CD4-positive, alpha-beta T cell treated with Interleukin-21 for 1 hour (primary cell): ENCODE measurements at places on chromosomes 12 and 14.

DNA sequence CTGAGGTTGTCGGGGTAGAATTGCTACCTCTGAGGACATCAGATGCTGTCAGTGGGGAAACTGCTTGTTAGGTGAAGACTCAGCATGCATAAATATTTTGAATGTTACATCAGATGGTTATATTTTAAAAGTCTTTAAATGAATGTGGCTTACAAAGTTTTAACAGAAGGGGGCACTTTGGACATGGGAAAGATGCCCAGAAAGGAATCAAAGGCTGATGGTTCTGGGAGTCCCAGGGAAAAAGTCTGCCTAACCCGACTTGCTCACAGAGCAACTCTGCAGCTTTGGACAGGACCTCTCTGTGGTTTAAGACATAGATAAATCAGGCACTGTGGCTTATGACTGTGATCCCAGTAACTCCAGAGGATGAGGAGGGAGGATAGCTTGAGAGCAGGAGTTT lies 474.9 kb downstream of the ATP23 start:
- no peak for DNase-seq

DNA sequence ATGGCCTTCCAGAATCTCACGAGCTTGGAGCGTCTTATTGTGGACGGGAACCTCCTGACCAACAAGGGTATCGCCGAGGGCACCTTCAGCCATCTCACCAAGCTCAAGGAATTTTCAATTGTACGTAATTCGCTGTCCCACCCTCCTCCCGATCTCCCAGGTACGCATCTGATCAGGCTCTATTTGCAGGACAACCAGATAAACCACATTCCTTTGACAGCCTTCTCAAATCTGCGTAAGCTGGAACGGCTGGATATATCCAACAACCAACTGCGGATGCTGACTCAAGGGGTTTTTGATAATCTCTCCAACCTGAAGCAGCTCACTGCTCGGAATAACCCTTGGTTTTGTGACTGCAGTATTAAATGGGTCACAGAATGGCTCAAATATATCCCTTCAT lies 92.2 kb downstream of the FLRT2 start:
- DNase-seq, result no peak

GRCh38 chr12:42932936-42933335 lies 343.4 kb upstream of the PRICKLE1 start:
- no peak for DNase-seq

GRCh38 chr12:127297327-127297726 lies 969.6 kb upstream of the TMEM132C start:
- no peak for DNase-seq

DNA sequence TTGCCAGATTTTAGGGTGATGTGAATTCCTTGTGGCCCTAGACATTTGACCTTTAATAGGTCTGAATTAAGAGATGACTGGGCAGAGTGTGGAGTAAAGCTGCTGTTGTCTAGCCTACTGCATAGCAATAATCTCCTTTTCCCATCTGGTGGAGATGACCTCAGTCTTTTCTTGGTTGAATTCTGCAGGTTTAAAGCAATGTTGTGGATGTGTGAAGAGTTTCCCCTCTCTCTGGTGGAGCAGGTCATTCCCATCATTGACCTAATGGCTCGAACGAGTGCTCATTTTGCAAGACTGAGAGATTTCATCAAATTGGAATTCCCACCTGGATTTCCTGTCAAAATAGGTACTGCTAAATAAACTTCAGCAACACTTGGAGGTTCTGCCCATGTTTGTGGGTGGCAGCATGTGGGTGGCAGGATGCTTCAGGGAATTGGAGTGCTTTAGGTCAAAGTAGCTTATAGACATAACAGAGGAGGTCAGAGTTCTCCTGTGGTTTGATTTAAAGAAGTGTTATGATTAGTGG lies 19.0 kb downstream of the C12orf76 start:
- no peak for DNase-seq

DNA sequence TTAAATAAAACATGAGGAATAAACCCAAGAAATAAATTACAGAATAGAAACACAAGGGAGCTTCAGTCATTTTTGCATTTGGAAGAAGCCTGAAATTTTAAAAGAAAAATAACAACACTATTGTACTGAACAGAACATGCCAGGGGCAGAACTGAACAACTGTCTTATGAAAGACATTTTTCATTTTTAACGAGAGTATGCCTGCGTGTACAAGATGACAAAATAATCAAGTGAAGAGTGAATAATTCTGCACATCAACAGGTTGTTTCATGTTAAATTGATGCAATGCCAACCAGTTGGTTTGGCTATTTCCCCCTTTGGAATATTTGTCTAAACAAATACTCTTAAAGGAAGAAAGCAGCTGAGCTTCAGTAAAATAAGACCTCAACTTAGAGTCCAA lies 103.3 kb upstream of the BTG1 start:
- no peak for DNase-seq

DNA sequence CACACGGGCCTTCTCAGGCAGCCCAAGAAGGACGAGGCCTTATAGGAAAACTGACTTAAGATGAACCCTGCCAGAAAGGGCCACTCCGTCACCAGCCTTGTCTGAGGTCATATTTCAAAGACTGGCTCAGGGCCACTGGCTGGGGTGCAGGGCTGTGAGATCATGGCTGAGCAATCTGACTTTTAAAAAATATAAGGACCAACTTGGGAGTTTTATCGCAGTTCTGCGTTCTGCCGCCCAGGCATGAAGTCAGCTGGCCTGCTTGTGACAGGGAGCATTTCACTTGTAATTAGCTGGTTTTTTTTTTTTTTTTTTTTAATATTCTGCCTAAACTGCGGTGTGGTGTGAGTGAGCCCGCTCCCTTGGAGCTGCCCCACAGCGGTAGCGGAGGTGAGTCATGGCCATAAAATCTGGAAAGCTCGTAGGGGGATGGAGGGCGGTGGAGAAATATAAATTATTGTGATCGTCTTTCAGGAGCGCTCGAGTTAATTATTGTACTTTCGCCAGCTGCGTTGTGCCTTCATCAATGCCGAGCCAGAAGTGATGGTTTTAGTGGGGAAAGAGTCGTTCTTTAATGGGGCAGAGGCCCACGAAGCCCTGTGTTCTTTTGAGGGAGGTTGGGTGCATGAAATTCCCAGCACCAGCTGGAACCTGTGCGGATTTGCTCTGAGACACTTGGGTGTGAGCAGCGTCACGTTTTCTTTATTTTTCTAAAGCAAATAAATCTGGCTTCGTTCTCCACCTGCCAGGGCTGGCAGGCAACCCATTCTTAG lies 231.9 kb downstream of the C12orf75 start:
- DNase-seq, result no peak

DNA sequence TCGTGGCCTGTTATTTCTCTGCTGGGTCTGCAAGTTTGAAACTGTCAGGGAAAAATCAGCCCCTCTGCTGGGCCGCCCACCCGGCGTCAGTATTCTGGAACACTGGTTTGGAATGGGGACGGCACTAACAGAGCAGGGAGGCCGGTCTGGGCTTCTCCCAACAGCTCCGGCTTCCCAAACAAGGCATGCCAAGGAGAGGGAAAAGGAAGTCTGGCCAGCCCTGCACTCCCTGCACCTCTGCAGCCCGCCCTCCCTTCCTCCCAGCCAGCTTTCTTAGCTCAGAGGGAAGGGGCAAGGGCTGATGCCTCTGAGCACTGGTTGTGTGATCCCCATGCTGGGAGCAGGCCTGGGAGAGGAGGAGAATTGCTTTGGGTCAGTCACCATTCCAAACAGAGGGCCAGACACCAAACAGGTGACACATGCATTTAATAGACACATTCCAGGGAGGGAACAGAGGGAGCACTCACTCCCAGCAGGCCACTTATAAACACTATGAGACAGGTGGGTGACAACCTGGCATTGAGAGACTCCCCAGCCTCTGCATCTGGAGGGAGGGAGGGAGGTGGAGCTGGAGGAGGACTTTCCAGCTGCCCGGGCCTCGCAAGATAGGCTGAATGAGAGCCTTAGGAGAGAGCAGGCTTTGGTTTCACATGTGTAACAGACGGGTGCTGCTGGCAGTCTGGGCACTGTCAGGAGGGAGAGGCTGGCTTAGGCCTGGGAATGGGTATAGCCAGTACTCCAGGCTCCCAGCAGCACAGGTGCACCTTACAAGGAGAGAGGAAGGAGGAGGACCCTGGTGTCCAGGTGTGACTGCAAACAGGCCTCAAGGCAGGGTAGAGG lies 10.3 kb downstream of the KRT75 start:
- DNase-seq, result no peak

GRCh38 chr12:69816082-69816481 lies 8.9 kb upstream of the MYRFL start:
- no peak for DNase-seq

DNA sequence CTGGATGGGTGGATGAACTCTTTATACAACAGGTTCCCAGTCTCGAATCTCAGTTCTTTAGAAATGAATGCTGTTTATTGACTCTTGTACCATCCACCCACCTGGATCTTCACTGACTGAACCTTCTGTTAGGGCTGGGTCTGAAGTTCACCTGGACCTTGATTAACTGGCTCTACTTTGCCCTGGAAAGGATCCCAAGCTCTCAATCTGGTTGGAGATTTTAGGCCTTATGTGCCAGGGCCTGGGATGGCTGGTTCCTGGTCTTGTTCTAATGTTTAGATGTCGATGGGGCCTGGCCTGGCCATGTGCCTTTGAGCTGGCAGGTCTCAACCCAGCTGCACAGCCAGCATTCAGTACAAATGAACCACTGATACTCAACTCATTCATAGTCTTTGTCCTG lies 76.5 kb upstream of the MED13L start:
- DNase-seq, result no peak

DNA sequence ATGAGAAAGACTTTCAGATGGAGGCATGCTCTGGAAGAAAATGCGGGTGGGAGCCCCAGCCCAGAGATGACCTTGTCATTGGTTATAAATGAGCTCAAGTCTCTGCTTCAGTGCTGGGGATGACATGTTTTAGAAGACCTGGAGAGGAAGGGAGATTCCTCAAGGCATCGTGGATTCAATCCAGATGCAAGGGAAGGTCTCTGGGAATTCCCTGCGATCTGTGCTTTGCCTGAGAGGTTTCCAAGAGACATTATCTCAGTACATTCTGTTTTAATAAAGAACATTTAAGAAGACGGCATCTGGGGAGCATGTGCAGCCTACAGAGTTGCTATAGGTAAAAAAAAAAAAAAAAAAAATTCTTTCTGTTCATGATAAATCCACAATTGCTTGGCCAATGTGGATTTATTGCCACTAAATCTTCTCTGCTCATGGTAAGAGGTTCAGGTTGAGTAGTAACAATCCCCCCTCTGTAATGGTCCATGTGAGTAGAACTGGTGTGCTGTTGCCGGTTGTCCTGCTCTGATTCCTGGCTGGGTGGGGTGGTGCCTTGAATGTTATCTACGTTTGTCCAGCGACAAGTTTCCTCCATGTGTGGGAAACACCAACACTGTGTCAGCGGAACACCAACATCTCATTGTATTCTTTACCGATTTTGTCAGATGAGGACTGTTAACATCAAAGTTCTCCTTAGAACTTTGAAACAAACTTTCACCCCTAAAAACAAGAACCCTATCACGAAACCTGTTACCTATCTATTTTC lies 230.0 kb downstream of the MSRB3 start:
- no peak for DNase-seq

GRCh38 chr12:12486661-12487240 lies 75.9 kb downstream of the DUSP16 start:
- no peak for DNase-seq

DNA sequence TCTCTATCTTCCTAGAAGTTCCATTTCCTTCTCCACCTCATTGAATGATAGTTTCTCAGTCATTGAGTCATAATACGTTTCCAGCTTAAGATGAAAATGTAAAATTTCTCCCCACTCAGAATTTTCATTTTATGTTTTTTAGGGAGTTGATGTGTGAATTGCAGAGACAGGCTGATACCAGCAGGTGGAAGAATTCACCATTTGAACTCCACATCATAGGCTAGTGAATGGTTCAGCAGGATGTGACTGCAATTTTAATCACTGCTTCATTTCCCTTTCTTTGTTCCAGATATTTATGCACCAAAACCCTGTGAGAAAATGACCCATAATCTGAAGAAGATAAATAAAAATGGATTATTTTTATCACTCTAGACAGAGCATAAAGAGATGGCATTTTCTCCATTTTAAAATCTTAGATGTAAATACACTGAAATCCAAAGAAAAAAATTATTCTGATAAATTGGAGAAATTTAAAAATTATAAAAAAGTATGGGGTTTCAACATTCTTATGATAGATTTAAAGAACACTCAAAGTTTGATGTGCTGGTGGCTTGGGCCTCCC lies 10.6 kb upstream of the PYGL start:
- no peak for DNase-seq

DNA sequence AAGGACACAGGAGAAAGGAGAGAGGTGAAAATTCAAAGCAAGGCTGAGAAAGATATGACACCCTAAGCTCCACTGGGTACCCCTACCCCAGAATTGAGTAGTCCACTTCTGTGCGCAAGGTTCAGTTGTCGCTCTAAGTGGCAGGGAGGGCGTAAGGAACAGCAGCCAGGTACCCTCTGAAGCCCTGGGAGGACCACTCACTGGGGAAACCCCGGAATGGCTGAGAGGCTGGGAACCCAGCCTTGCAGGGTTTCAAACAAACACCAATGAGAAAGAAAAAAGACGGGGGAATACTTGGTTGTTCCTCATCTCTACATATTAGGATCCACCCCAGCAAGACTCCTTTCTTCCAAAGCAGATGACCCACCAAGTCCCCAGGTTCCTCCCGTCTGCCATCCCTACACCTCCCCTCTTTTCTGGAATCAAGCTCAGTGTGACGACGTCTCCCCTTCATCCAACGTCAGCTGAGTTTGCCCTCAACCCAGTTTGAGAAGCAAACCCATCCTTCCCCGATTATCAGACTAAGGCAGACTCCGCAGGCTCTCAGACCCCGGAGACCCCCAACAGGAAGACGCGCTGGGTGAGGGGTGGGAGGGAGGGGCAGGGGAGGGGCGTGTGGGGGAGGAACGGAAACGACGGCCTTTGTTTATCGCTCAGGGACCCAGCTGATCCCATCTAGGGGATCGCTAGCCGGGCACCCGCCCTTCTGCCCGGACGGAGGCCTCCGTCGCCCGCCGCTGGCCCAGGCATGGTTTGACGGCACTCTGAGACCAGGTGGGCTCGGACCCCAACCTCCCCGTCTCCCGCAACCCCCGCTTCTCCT lies 795 bp downstream of the LMBR1L start:
- peak; percentile 33 for DNase-seq

GRCh38 chr12:43241986-43242385 lies 310.0 kb downstream of the ADAMTS20 start:
- no peak for DNase-seq

DNA sequence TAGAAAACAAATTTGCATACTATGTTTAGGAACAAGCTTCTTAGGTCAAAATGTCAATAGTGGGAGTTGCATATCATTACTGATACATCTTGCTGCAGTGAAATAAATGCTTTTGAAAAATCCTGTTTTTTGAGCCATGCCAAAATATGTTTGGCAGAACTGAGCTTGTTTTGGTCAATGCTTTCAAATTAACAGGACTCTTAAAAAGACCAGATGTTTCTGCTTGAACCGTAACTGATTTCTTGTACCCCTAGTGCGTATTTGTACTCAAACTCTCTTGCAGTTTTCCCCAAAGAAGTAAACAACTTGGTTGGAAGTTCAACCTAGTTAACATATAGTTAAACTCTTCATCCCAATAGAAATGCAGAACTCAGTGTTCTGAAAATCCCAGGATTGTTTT lies 3.4 kb downstream of the TRHDE start:
- DNase-seq, result no peak

- no peak for DNase-seq
These were observed 202.4 kb downstream of the ITPR2 start for GRCh38 chr12:26630546-26631027.

GRCh38 chr14:76201162-76201561 lies 49.4 kb downstream of the GPATCH2L start:
- DNase-seq, result no peak
